Activated T-cell treated with anti-CD3 and anti-CD28 coated beads for 24 hours (primary cell): ENCODE measurements at places on chromosomes 6 and 20.
A peak's percentile ranks its signal among the peaks of the same experiment; 100 is the strongest.

DNA sequence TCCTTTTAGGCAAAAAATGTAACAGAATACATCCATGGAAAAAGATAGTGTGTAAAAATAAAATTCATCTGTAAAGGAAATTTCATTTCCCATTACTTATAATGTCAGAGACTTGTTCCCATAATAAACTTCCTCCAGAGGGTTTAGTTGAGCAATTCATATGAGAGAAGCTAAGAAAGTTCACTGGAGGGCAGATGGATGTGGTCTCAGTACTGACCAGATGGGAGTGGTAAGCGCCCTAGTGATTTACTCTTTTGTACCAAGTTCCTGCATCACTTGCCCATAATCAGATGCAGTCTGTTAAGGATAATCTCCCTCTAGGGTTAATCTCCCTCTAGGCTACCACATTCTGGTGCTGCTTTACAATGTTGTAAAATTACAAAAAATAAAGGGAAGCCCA is 61.7 kb downstream of the ESF1 start:
- DNase-seq, result no peak

- DNase-seq, result no peak
These were observed 22.2 kb downstream of the KDM1B start for GRCh38 chr6:18177286-18177965.

DNA sequence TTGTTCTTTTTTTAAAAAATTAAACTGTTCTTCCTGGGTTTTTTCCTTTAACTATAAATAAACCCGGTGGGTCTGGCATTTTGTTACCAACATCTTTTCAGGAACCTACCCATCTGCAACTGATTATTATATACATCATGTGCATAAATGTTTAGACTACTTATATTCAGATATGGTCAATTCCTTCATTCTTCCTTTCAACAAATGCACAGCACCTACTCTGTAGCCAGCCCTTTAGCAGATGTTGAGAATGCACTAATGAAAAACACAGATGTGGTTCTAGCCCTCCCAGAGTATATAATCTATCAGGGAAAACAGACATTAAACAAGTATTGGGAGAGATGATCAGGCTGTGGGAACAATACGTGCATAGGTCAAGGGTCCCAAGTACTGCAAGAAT is 237.1 kb downstream of the UST start:
- no peak for DNase-seq

- DNase-seq, result no peak
These were observed 11.1 kb upstream of the CD40 start for GRCh38 chr20:46107061-46107460.

DNA sequence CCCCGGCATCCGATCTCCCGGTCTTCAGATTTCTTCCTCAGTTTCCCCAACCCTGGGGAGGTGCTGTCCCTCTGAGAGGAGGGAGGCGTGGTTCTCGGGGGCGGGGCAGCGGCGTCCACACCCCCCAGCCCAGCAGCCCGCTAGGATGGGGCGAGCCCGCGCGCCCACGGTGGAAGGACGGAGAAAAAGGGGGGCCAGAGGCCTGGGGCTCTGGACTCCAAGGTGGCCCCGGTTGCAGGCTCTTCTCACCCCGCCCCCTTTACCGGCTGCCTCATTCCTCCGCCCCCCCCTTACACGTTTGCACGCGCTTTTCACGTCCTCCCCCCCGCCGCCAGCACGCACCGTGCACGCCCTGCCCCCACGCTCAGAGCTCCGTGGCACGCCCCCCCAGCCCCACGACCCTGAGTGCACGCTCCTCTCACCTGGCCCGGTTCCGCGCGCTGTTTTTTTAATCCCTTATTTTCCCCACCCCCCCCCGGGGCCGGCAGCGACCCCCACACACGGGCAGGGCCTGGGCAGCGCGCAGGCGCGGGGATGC is 402 bp downstream of the ZBTB12 start:
- DNase-seq, result peak; percentile 65

- no peak for DNase-seq
These were observed 322.8 kb upstream of the SOX4 start for GRCh38 chr6:21270636-21271201.

DNA sequence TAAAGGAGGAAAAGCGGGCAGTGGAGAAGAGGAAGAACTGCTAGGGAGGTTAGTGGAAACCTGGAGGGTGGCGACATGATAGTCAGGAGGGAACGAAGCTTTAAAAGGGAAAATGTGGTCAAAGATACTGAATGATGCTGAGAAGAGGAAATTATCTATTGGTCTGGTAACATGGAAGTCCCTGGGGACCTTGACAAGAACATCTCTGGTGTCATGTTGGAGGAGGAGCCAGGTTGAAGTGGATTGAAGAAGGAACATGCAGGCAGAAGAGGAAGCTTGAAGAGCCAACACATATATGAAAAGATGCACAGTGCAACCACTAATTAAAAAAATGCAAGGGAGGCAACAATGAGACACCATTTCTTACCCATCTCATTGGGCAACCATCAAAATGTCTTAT is 251.9 kb upstream of the RNF24 start:
- DNase-seq, result no peak

DNA sequence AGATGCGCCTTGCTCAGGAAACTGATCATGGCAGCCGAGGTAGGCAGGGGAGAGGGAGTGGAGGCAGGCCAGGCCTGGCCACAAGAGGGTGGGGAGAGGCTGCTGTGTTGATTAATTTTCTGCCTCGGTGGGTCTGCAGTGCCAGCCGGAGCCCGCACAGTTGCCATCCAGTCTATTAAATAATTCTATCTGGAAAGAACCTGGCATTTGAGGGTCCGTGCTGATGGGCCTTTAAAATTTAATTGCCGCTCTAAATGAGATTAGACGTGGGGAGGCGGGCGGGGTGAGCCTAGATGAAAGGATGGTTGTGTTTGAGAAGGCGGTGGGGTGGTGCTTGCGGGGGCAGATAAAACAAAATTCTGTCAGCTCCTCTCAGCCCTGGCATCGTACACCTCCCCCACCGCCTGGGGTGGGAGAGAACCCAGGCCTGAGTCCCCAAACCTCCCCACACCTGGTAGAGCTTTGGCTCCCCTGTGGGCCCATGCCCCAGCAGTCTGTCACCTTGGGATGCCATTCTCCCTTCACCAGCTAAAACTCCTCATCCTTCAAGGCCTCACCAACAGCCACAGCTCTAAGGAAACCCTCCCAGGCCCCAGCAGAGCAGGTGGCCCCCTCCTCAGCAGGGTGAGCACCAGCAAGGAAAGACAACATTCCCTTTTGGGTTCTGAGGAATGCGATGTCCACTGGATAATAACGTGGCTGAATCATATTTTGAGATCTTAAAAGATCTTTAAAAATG is 167.3 kb downstream of the GRM4 start:
- DNase-seq, result no peak

DNA sequence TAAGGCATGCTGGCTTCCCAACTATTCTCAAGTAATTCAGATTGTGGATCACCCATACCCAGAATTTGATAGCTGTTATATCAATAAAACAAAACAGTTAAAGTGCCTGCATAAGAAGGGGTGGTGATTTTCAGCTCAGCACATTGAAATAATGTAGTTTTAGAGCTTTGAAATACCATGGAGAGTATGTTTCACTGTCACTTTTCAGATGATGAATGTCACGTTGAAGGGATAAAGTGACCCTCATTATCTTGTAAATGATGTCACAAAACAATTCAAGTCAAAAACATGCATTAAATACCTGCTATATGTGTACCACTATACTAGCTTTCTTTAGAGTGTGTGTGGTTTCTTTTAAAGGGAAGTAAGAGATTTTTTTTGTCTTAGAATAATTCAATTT is 27.6 kb downstream of the MLIP start:
- DNase-seq, result no peak

GRCh38 chr20:33400812-33401183 is 521 bp downstream of the CDK5RAP1 start:
- no peak for DNase-seq

GRCh38 chr6:21501021-21501354 is 92.6 kb upstream of the SOX4 start:
- DNase-seq, result no peak

- no peak for DNase-seq
These were observed 166.7 kb downstream of the ESR1 start for GRCh38 chr6:151974061-151974617.

DNA sequence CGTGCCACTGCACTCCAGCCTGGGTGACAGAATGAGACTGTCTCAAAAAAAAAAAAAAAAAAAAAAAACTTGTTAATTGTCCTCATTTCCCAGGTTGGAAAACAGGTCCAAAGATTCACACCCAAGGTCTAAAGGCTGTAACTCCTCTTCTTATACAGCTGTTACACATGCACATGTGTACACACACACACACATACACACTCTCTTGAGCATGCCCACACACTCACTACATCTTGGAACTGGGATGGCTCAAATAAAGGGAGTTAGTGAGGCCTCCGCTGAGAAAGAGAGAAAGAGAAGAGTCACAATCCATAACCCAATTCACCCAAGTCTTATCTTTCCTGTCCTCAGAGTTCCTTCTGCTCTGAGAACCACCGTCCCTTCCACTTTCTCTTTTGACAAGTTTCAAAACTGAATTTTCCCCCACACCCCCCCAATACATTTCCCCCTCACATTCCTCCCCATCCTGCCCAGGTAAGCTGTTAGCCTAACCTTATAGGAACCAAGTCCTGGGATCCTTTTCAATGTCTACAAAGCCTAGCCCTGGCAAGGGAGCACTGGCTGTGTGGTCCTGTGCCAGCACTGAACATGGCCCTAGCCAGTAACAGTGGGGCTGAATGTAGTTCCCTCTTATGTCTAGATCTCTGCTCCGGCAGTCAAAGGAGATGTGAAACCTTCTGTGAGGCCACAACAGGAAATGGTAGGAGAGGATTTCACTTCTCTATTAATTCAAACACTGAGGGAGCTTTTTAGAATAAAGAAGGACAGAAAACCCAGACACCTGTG is 3.2 kb upstream of the HLA-DMB start:
- no peak for DNase-seq

DNA sequence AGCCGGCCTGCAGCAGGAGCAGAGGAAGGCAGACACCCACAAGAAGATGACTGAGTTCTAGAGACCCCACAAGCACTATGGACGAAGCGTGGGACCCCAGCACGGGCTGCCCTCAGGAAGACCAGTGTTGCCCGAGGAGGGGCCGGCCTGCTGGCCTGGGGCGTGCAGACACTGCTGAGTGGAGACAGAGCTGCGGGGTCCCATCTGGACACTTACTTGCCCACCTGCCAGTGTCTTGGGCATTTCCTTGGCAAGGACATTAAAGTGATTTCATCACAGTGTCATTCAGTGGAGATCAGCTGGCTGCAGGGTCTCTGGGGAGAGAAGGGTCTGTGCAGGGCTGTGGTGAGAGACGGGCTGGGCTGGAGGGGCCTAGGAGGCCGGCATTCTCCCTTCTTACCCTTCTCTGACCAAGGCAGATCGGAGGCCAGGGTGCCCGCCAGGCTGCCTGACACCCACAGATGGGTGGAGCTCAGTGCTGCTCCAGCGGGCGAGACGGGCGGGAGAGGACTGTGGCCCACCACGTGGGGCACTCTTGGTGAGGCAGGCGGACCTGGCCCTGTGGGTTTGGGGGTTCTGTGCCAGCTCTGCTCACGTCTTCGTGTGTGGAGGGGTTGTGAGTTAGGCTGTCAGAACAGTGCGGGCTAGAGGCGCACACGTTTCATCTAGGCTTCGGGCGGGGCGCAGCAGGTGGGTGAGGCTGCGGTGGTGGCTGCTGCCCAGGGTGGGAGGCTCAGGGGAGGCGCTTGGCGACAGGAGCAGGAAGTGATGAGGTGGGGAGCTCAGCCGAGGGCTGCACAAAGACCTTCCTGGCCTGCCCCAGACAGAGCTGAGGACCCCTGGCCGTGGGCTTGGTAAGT is at the start of gene LIME1:
LIME1 (plus strand) TSS at position 806 of the 860 bp plus-strand sequence. CDS start 886 bp downstream, outside the sequence.
- peak; percentile 41 for DNase-seq

DNA sequence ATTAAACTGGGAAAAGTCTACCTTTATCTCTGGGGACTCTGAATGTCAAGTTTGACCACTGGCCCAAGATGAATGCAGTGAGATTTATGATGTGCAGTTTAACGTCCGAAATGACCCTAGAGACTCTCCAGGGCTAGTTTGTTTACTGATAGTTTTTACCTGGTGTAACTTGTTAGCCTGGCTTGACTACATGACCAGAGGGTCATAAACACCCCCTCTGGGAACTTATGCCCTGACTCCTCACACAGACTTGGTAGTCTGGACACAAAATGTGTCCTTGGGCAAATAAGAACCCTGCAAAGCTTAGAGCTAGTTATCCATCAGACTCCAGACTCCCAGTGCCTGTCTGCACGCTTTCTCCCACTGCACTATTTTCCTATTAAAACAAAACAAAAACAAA is 606.5 kb downstream of the HACE1 start:
- no peak for DNase-seq

GRCh38 chr6:116562614-116563013 is 8.7 kb upstream of the RWDD1 start:
- DNase-seq, result no peak

GRCh38 chr6:163383912-163384311 is 30.6 kb upstream of the QKI start:
- no peak for DNase-seq
